Tracheal epithelial cell (primary cell): ENCODE measurements at places on chromosomes 11 and 22. TPM values are rescaled to one million over a fixed set of nuclear protein-coding genes. Genes with fewer than 3 reads are reported as not detected.

RAB3IL1 gene
- 1.1 and 1.9 TPM in 2 replicates for total RNA-seq

MIEF1 gene
- total RNA-seq: 18.6 and 27.3 TPM in 2 replicates

ANGPTL5 gene
- not detected in 2 replicates for total RNA-seq

LMO1 gene
- not detected in 2 replicates for total RNA-seq

KRTAP5-7 gene
- not detected in 2 replicates for total RNA-seq

SMIM35 gene
- total RNA-seq: under 0.01 TPM in 1 of 2 replicates, not detected in the other

PATE4 gene
- not detected in 2 replicates for total RNA-seq
